ENCODE measurements at places on chromosomes 6 and 20.

DNA sequence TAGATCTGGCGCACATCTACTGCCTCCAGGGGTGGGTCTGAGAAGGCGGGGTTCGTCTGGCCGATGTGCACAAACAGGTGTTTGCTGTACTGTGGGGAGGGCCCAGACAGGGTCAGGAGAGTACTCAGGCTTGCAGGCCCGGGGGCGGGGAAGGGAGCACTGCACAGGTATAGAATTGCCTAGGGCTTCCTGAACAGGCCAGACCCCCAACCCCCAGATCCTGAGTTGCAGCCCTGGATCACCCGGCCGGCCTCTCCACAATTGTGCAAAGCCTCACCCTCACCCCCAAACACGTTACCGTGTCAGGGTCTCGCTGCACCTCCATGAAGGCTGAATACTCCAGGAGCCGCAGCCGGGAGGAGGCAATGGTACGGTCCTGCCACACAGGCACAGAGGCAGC, 7.8 kb downstream of the RPL10A start:
- DNase-seq = no peak

- no peak for DNase-seq
Observed at GRCh38 chr6:100469101-100469859, 4.6 kb upstream of the SIM1 start.

GRCh38 chr20:46558511-46558959, 8.1 kb upstream of the OCSTAMP start:
- DNase-seq = no peak

GRCh38 chr6:52333840-52334200, 28.1 kb upstream of the PAQR8 start:
- no peak for DNase-seq

All from hematopoietic multipotent progenitor cell treated with erythropoietin and hydrocortisone succinate and interleukin-3 and kit ligand, for 17 days (in vitro differentiated cells).